ENCODE measurements at places on chromosomes 12 and 14.
A peak's percentile ranks its signal among the peaks of the same experiment; 100 is the strongest.

DNA sequence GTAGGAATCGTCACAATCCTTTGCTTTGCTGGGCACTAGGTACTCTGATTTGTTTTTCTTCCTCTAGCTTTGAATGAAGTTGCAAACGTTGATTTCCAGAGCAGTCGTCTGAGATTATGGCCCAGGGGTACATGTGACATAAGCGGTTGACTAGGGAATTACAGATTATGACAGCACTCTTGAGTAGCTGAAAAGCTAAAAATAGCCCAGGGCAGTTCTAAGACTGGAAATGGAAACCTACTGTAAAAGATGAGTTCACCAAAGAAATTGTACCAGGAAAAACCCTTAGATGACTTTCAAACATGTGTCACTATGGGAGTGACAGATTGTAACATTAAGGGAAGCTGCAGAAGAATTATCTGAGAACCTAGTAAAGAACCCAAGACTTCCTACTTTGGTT lies 108.5 kb downstream of the ANO6 start:
- no peak for DNase-seq

- DNase-seq: no peak
These were observed 114.7 kb downstream of the DAAM1 start for GRCh38 chr14:59303216-59303615.

GRCh38 chr12:70305794-70306193 lies 60.3 kb upstream of the KCNMB4 start:
- no peak for DNase-seq

DNA sequence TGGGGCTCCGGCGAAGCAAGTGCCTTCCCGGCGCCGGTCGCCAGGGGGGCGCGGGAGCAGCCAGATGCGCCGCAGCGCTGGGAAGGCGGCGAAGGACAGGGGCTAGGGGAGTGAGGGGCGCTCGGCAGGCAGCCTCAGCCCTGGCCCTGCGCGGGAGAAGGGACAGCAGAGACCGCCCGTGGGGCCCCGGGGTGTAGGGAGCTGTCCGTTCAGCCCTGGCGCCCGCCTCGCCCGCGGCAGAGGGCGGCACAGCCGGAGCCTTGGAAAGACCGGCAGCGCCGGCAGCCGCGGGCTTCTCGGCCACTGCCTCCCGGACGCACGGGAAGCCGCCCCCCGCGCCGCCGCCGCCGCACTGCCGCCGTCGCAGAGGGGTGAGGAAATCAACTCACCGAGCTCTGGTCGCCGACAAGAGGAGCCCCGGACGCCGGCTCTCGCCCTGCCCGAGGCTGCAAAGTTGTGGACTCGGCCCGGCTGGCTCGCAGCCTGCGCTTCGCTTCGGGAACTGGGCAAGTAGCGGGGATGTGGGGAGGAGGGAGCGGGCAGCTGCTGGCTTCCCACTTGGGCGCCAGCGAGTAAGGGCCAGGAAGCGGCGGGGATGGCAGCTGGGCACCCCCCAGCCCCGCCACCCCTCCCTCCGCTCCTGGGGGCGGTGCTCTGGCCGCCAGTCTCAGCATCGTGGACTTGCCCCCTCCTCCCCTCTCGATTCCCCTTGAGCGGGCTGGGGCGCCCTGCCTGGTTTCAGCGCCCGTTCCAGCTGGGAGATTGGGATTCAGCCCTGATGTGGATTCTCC lies at the start of gene ZDHHC22:
ZDHHC22 (minus strand) TSS at position 578 of the 791 bp plus-strand sequence. CDS start 2,053 bp downstream, outside the sequence.
- no peak for DNase-seq

DNA sequence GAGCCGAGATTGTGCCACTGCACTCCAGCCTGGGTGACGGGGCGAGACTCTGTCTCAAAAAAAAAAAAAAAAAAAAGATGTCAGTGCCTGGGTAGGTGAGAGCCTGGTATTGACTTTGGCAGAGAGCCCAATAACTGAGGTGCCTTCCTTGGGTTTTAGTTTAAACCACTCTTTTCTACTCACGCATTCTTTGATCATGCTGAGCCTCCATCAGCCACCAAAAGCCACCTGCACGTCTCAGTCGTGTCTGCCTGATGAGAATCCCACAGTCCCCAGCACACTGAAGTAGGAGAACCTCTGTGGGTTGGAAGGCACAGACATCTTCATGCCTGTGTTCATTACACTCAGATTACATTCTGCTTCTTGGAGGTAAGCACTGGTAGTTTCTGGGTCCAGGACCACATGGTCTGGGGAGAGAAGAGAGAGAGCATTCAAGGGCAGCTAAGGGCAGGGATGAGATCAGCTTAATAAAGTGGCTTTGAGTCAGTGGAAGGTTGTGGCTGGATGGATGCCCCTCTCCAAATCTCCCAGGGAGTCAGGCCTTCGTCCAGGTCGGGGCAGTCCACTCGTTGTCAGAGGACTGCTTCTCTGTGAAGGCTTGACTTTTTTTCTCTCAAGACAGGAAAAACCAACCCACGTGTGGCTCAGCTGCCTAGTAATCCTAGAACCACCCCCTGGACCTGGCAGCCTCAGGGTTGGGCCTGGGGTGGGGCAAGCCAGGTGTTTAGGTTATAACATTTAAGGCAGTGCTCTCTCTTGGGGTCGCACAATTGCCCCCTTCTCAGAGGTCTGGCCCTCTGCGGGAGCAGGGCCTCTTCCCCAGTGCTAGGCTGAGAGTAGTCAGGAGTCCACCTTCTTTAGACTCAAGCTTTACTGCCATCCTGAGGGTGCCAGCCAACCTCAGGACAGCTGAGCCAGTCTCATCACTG lies 32.6 kb upstream of the MAX start:
- no peak for DNase-seq

DNA sequence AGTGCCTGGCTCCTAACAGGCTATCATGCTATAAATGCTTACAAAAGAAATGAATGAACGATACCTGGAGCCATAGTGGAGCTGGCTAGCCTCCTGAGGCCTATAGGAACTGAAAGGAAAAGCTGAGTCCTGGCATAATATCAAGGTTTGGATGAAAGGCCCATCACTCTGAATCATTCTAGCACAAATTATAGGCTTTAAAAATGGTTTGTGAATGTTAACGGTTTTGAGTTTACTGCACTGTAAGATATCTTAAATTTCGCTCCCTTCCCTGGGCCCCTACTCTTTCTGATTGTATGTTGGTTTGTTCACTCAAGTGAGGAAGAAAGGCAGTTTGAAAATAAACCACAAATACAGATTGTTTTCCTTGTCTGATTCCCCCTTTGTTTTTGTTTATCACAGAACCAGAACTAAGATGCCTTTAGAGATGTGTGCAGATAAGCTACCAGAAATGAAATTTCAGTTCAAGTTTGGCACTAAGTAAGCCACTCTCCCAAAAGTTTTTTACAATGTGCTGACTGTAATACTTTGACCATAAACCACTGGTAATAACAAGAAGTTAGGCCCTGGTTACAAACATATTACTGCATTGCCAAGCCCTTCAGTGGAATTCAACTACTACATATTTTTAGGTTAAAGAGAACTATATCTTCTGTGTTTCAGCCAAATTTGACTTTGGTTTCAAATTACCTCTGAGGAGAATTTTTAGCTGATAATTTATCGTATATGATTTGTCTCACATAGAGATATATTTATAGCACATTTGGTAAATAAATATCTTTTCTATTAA lies 89.5 kb downstream of the ALX1 start:
- no peak for DNase-seq

GRCh38 chr12:58916921-58917511 lies 3.3 kb downstream of the LRIG3 start:
- no peak for DNase-seq

DNA sequence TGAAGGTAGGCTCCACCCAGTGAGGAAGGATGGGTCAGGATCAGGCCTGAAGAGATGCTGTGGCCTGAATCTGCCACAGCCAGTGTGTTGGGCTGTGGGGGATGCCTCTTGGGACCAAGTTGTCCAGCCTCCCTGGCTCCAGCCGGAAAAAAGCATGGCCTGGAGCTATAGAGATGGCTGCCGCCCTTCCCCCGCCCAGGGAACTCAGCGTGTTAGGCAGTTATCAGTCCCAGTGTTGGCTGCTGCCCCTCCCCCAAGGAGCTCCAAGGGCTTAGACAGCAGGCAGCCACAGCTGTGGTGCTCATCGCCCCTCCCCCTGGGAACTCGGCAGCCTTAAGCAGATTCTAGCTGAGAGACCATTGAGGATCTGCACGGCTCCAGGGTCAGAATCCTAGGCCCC lies 158.0 kb downstream of the CAPZA3 start:
- no peak for DNase-seq

DNA sequence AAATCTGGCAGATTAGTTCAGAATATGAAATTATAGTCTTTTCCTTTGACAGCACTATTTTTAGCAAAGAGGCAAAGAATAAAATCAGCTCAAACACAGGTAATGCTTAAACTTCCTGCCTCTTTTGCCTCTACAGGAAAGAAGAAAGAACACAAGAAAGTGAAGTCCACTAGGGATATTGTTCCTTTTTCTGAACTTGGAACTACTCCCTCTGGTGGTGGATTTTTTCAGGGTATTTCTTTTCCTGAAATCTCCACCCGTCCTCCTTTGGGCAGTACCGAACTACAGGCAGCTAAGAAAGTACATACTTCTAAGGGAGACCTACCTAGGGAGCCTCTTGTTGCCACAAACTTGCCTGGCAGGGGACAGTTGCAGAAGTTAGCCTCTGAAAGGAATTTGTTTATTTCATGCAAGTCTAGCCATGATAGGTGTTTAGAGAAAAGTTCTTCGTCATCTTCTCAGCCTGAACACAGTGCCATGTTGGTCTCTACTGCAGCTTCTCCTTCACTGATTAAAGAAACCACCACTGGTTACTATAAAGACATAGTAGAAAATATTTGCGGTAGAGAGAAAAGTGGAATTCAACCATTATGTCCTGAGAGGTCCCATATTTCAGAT lies 17.4 kb downstream of the TMPO start:
- DNase-seq: no peak

- peak; percentile 80 for DNase-seq
These were observed 17.4 kb upstream of the CHFR start for GRCh38 chr12:132904718-132905328.

DNA sequence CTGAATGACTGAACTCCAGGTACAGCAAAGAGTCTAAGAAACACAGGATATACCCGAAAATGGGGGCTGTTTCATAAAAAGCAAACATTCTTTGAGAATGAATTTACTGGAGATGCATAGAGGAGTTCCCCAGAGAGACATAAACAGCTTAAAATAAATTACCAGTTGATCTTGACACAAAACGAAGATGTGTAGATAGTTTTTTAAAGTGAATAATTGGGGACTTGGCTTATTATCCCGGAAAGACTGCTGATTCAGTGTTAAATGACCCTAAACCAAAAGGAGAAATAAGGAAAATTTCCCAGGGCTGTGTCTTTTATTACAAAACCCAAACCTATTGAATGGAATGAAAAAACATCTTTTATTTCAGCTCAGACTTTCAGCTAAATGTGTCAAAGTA lies 1052.8 kb upstream of the TMEM132C start:
- no peak for DNase-seq
